ENCODE measurements at places on chromosomes 1 and 21.

GRCh38 chr1:43381612-43382011 is 8.0 kb downstream of the MED8 start:
- no peak for DNase-seq

GRCh38 chr1:225567789-225568188 is 85.1 kb downstream of the ENAH start:
- DNase-seq, result no peak

DNA sequence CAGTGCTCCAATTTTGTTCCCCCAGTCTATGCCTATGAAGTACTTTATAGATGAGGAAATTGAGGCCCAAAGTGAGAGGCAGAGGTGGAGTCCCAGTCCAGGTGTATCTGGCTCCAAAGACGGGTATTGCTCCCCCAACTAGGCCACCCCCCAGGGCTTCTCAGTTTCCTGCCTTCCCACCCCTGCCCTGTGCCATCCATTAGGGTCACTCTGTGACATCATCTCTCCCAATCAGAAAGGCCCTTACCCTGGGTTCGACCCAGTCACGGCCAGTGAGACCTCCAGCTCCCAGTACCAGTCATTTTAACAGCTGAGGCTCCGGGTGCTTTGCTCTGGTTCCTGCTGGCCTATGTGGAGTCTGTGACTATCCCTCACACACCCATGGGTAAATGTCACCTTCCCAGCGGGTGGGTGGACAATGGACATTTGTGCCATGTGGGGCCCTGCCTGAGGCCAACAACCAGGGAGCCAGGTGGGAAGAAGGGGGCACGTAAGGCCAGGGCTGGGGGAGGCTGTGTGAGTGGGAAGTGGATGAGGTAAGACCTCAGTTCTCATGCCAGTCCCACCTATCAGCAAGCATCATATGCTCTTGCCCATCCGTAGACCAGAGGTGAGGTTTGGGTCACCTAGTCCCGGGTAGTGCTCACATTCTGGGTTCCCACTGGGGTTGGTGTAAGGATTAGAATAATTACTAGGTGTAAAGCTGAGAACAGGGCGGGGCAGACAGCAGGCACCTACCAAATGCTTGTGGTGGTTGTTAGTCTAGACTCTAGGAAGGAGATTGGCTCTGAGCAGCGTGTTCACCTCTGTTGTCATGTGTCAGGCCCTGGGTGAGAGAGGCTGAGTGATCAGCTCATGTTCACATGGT is 685.9 kb downstream of the MATN1 start:
- no peak for DNase-seq

- DNase-seq, result no peak
These were observed 126.5 kb downstream of the MATN1 start for GRCh38 chr1:30596891-30597290.

- peak; percentile 52 for DNase-seq
These were observed 127.8 kb downstream of the GABPA start for GRCh38 chr21:25862596-25862995.

- DNase-seq, result peak; percentile 56
These were observed 126.1 kb downstream of the CDC42BPA start for GRCh38 chr1:227192163-227192562.

DNA sequence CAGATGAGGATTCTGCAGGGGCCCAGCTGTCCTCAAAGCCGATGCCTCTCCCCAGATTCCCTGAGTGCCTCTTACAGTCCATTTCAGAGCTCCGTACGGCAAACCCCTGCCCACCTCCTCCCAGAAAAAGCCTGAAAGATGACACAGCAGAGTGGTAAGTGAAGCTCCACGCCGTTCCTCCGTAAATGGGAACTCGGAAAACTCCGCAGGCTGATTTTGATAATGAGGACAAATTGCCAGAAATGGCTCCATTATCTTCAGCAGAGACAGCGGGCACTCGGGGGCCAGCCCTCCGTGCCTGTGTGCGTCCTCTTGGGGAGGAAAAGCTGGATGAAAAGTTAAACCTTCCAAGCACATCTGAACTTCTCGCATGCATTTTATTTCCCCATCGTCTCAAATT is 81.1 kb downstream of the NPHP4 start:
- no peak for DNase-seq

DNA sequence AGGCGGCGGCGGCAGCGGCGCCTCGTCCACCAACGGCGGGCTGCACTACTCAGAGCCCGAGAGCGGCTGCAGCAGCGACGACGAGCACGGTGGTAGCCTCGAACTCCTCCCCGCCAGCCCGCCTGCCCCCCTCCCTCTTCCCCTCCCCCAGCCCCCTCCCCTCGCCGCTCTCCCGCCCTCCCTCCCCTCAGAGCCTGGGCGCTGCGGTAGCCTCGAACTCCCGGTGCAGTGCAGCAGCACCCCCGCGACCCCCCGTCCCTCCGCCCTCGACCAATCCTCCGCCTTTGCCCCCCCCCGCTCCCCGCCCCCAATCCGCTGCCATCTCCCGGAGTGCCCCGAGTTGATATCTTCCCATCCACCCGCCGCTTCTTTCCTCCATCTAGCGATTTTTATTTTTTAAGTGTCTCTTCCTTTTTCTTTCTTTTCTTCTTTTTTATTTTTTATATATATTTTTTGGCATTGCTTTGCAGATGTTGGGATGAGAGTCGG is 516 bp downstream of the RCOR3 start:
- DNase-seq, result peak; percentile 59

DNA sequence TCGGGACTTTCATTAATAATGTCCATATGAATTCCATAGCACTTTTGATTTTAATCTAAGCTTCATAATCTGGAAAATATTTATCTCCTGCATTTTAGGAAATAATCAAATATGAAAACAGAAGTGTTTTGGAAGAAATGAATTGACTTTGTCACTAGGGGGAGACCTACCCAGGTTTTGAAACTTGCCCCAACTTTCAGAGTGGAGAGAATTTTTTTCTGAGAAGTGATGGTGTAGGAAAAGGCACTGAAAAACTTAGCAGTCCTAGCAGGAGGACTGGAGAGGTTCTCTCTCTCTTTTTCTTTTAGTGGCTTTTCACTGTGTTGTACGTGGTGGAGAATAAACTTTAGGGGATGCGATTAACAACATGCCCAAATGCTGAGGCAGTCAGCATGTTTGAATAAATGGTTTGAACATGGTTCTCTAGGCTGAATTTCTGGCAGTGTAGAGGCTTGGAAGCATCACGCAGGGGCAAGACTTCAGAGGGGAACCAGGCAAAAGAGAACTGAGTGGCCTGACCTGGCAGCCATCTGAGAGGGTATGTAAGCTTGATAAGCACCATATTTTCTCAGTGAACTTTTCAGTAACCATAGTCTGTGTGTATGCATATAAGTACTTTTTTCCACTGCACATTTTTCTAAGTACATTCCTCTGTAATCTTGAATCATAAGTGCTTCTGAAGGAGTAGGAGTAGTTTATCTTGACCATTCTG is 68.3 kb upstream of the NEK7 start:
- DNase-seq, result peak; percentile 46

GRCh38 chr1:180519846-180520245 is 17.5 kb upstream of the ACBD6 start:
- DNase-seq, result no peak

- no peak for DNase-seq
These were observed 5.8 kb downstream of the LAMC2 start for GRCh38 chr1:183191833-183192232.

GRCh38 chr1:179447489-179447888 is 81.7 kb downstream of the AXDND1 start:
- DNase-seq, result peak; percentile 13

- DNase-seq, result peak; percentile 35
These were observed 103.3 kb downstream of the RABGAP1L start for GRCh38 chr1:174262349-174263241.

GRCh38 chr1:246052603-246053002 is 454.5 kb downstream of the SMYD3 start:
- DNase-seq, result no peak

GRCh38 chr1:213676736-213677135 is 311.0 kb upstream of the PROX1 start:
- no peak for DNase-seq

DNA sequence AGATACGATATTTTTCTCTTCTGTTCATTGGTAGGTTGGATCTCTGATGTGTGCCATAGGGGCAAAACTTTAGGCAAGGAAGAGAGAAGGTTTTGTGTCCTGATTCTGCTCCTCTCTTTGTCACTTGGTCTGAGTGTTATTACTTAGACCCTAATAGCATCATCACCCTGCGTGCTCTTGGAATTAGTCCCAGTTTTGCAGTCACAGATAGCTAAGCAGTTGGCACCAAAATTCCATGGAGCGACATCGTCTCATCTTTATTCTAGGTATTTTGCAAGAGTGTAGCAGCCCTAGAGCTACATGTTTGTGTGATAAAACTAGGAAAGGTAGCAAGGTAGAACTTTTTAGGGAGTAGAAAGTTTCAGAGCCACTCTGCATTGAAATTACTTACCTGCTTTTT is 23.8 kb downstream of the PIP5K1A start:
- DNase-seq, result no peak

DNA sequence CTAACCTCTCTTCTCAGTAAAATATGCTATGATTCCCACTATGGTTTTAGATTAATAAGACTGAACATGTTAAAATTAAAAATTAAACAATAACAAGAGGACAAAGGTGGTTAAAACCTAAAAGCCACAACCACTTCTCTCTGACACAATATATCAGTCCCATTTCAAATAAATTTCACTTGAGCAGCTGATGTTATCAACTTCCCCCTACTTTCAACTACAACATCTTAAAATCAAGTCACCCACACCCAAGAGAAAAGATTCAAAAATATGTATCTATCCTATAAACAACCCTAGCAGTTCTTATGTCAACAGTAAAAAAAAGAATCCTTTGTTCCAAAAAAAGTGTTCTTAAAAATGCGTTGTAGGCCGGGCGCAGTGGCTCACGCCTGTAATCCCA is 7.5 kb downstream of the PUM1 start:
- DNase-seq, result no peak

GRCh38 chr1:86207323-86207722 is 50.8 kb upstream of the COL24A1 start:
- DNase-seq, result no peak

- DNase-seq, result peak; percentile 9
These were observed 602 bp upstream of the RIMKLA start for GRCh38 chr1:42379794-42380585.

DNA sequence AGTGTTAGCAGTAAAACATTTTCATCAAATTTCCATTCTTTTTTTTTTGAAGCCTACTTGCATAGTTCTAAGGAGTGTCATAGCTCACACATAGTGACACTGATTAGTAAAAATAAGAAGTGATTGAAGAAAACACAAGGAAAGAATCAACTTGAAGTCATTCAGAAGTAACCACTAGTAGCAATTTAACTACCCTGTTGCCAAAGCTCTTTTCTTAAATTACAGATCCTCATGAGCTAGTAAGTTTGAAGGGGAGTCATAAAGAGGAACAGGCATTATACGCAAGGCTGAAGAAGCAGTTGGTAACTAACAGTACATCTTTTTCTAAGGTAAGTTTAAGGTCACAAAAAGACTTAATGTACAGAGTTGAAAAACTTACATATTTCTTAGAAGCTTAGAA is 332.2 kb downstream of the CHRM3 start:
- peak; percentile 43 for DNase-seq

GRCh38 chr21:25127007-25127406 is 480.3 kb downstream of the MRPL39 start:
- no peak for DNase-seq

GRCh38 chr1:48187969-48188563 is 34.5 kb upstream of the SLC5A9 start:
- DNase-seq, result no peak

DNA sequence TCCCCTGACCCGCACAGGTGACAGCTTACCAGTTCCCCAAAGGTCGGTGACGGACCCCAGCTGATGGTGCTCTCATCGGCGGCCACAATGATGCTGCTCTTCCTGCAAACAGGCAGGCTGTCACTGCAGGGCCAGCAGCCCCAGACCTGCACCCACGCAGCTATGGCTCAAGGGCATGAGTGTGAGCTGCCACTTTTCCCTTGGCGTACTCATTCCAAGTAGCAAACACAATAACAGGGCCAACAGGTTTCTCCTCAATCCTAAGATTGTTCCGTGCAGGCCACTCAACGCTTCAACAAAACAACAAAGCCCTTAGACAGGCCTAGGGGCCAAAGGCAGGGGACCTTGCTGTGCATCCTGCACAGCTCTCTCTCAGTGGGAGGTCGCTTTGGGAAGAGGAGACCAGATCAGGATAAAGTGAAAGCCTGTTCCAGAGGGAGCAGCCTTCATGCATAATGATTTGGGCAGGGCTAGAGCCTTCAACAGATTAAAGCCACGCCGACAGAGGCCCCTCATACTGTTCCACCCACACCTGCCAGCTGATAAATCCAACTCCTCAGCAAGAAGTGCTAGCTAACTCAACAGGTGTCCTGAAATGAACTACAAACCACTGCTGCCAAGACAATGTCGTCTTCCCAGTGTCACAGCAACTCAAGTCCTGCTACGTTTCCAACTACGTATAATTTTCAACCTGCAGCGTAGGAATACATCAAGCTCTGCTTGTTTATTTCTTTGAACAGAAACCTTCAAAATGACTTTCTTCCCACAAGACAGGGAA is 27.2 kb downstream of the RCC2 start:
- no peak for DNase-seq

GRCh38 chr1:44685881-44686280 is 11.4 kb downstream of the ARMH1 start:
- DNase-seq, result no peak

DNA sequence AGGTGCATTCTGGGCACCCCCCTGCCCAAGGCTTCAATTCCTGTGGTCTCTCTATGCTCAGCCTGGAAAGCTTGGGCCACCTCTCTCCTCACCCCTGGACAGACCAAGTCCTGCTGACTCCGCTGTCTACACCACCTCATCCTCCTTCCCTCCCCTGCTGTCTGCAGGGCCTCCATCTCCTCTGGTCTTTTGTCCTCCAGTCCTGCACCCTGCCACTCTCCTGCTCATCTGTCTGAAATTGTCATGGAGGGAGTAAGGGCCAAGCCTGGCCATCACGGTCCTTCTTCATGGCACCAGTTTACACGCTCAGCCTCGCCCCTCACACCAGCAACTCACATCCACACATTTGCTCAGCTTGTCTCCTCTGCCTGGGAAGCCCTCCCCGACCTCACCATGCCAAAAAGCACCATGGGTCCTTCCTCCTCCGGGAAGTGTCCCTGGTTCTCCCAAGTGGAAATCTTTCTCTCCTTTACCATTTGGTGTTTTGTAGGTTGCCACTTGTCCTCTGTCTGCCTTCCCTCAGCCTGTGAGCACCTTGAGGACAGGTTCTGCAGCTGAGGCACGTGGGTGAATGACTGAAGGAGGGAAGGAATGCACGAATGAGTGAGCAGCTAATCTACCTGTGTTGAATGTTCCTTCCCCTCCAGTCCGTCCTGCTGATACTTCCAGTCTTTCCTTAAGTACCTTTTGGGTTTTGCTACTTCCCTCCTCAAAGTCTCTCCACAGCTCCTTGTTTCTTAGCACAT is 2.1 kb upstream of the SLC2A1 start:
- no peak for DNase-seq

DNA sequence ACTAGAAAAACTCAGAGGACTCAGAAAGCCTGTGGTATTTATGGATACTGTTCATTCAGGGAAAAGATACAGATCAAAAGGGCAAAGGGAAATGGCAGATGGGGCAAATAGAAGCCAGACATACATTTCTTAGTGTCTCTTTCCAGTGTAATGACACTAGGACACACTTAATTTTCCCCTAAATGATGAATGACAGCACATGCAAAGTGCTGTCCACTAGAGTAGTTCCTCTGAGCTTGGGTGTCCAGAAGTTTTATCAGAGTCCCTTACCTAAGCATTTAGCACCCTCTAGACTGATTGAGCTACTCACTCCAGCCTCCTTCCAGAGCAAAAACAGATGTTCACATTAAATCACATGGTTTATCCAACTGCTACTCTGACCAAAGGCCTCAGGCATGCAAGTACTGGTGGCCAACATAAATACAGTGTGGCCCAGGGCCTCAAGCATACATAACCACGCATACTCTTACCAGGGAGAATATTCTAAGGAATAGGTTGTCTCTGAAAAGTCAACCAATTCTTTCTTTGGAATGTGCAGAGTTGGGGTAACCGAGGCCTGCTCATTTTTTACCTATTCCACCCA is 166.9 kb downstream of the NCAM2 start:
- DNase-seq, result no peak
